Ovary (tissue), 10 donors: ENCODE measurements at places on chromosomes 16 and 17.

DNA sequence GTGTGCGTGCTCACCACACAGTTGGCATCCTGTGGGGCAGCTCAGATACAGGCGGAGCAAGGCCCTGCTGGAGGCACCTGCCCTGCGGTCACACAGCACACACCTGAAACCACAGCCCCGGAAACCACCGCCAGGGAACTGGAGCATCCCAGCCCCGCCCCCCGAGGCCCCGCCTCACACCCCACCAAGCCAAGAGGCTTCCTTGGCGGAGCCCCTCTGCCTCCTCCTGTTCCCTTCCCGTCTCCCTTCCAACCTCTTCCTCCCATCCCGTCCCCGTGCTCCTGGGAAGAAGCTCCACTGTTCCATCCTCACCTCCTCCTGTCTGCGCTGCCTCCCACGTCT is 205.5 kb downstream of the NTN1 start:
- no peaks in the 10 kb centered on the region for H3K36me3 ChIP-seq
- no peaks in the 10 kb centered on the region for H3K27me3 ChIP-seq
- no peak for DNase-seq
- H3K27ac ChIP-seq, result no peak overlapping the region

- no peak for DNase-seq
- H3K27me3 ChIP-seq, result no peaks in the 10 kb centered on the region
- H3K4me3 ChIP-seq, result no peak overlapping the region
- H3K36me3 ChIP-seq, result no peaks in the 10 kb centered on the region
- no peak overlapping the region for H3K27ac ChIP-seq
- H3K4me1 ChIP-seq, result no peaks in the 10 kb centered on the region
Measured at GRCh38 chr17:69492410-69493071, 78.0 kb downstream of the MAP2K6 start.

- no peak for DNase-seq
- H3K27ac ChIP-seq, result no peak overlapping the region
- H3K27me3 ChIP-seq, result no peaks in the 10 kb centered on the region
- no peak overlapping the region for H3K4me3 ChIP-seq
- H3K4me1 ChIP-seq, result no peaks in the 10 kb centered on the region
- no peaks in the 10 kb centered on the region for H3K36me3 ChIP-seq
Measured at GRCh38 chr17:58052407-58052806, 30.8 kb upstream of the DYNLL2 start.

GRCh38 chr17:51322390-51323029 is 62.2 kb downstream of the UTP18 start:
- no peaks in the 10 kb centered on the region for H3K4me1 ChIP-seq
- no peak overlapping the region for H3K4me3 ChIP-seq
- DNase-seq, result no peak
- H3K36me3 ChIP-seq, result no peaks in the 10 kb centered on the region
- no peak overlapping the region for H3K27ac ChIP-seq

DNA sequence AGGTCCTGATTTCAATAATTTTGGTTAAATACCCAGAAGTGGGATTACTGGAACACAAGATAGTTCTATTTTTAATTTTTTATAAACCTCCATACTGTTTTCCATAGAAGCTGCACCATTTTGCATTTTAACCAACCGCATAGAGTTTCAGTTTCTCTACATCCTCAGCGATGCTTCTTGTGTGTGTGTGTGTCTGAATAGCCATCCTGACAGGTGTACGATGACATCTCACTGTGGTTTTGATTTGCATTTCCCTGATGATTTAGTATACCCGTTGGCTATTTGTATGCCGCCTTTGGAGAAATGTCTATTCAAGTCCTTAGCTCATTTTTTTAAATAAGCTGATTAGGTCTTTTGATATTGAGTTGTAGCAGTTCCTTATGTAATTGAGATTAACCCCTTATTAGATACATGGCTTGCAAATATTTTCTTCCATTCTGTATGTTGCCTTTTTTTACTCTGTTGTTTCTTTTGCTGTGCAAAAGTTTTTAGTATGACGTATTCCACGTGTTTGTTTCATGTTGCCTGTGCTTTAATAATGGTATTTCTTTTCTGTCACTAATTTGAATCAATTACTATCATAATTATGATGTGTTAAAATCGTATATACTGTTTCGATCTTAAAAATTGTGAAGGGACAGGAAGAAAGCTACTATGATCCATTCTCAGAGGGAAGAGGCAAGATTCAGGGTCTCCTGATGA is 227.2 kb upstream of the MON1B start:
- H3K27me3 ChIP-seq, result no peaks in the 10 kb centered on the region
- no peak overlapping the region for H3K4me3 ChIP-seq
- no peaks in the 10 kb centered on the region for H3K36me3 ChIP-seq
- DNase-seq, result no peak
- H3K27ac ChIP-seq, result no peak overlapping the region

GRCh38 chr17:42773290-42774035 is at the start of gene VPS25:
Gene VPS25, plus strand, starts transcription at chr17:42773449. Its CDS starts 27 bp downstream, at chr17:42773476.
- H3K36me3 ChIP-seq, result no peaks in the 10 kb centered on the region
- H3K4me3 ChIP-seq, result peak within 1 kb of the TSS; percentile 80
- H3K27me3 ChIP-seq, result no peaks in the 10 kb centered on the region
- peak within 1 kb of the TSS; percentile 84 for H3K27ac ChIP-seq
- DNase-seq, result peak; percentile 83

DNA sequence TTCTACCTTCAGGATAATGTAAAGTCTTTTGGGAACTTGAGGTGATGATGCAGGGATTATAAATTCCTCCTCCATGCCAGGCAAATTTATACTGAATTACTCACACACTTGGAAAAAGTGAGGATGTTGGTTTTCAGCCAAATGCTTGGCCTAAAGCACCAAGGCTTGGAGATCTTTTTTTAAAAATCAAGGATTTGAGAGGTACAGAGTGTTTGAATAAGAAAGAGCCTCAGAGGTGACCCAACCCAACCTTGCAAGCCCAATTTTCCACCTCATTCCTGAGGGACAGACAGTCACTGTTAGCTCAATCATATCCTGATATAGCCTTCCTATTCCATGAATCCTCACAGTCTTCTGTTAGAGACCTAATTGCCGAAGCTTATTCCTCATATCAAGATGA is 14.0 kb downstream of the GRIN2A start:
- H3K27me3 ChIP-seq, result no peaks in the 10 kb centered on the region
- no peak overlapping the region for H3K4me3 ChIP-seq
- no peak for DNase-seq
- no peaks in the 10 kb centered on the region for H3K36me3 ChIP-seq

- peaks cover 2% of the 10 kb centered on the region for H3K4me1 ChIP-seq
- H3K4me3 ChIP-seq, result no peak overlapping the region
- no peak overlapping the region for H3K27ac ChIP-seq
- no peaks in the 10 kb centered on the region for H3K36me3 ChIP-seq
- DNase-seq, result no peak
Measured at GRCh38 chr17:75049057-75049456, 2.0 kb downstream of the KCTD2 start.

- H3K27me3 ChIP-seq, result no peaks in the 10 kb centered on the region
- H3K36me3 ChIP-seq, result no peaks in the 10 kb centered on the region
- no peak for DNase-seq
- H3K4me1 ChIP-seq, result no peaks in the 10 kb centered on the region
- H3K27ac ChIP-seq, result no peak overlapping the region
- H3K4me3 ChIP-seq, result no peak overlapping the region
Measured at GRCh38 chr16:68961778-68962402, 118.6 kb downstream of the TANGO6 start.

GRCh38 chr17:9309216-9309615 is 266.4 kb downstream of the STX8 start:
- H3K27ac ChIP-seq, result no peak overlapping the region
- no peak for DNase-seq
- H3K4me3 ChIP-seq, result no peak overlapping the region
- H3K27me3 ChIP-seq, result no peaks in the 10 kb centered on the region
- no peaks in the 10 kb centered on the region for H3K4me1 ChIP-seq
- H3K36me3 ChIP-seq, result no peaks in the 10 kb centered on the region

- H3K27ac ChIP-seq, result no peak overlapping the region
- H3K27me3 ChIP-seq, result no peaks in the 10 kb centered on the region
- no peak overlapping the region for H3K4me3 ChIP-seq
- H3K4me1 ChIP-seq, result no peaks in the 10 kb centered on the region
- no peaks in the 10 kb centered on the region for H3K36me3 ChIP-seq
- no peak for DNase-seq
Measured at GRCh38 chr16:83105279-83106077, 478.7 kb downstream of the CDH13 start.

GRCh38 chr17:33277436-33278100 is 15.5 kb downstream of the ASIC2 start:
- H3K27ac ChIP-seq, result no peak overlapping the region
- no peaks in the 10 kb centered on the region for H3K36me3 ChIP-seq
- no peak overlapping the region for H3K4me3 ChIP-seq
- H3K4me1 ChIP-seq, result no peaks in the 10 kb centered on the region
- no peak for DNase-seq

- no peaks in the 10 kb centered on the region for H3K27me3 ChIP-seq
- DNase-seq, result no peak
- H3K27ac ChIP-seq, result no peak overlapping the region
Measured at GRCh38 chr16:77330332-77331042, 104.3 kb downstream of the ADAMTS18 start.

DNA sequence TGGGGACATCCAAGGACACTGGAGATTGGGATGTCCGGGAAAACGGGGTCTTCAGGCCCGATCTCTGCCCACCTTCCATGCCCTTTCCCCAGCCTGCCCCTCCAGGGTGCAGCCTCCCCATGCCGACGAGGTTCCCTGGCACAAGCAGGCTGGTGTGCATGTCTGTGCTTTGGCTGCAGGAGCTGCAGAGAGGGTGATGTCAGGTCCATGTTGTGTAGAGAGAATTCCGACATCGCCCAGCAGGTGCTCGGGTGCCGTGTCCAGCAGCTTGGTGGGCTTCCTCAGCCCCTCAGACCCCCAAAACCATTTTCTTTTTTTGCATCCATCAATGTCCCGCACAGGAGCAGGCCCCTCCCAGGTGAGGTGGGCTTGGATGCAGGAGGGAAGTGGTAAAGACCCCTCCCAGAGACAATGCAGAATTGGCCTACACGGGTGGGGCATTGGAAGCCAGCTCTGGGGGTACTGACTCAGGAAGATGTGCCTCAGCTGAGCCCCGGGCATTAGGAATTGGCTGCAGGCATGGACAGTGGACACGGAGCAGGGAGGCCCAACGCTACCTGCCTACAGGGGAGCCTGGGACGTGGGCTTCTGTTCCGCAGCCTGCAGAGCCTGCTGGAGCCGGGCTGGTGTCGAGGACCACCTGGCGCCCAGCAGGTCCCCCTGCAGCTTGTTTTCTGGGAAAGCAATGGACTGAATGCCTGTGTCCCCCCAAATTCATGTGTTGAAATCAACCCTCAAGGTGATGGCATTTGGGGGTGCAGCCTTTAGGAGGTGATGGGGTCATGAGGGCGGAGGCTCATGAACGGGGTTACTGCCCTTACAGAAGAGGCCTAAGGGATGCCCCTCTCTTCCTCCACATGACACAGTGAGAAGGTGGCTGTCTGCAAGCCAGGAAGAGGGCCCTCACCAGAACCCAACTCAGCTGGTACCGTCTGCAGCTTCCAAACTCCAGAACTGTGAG is 97.5 kb downstream of the METRNL start:
- DNase-seq, result no peak
- no peaks in the 10 kb centered on the region for H3K27me3 ChIP-seq
- H3K27ac ChIP-seq, result no peak overlapping the region
- H3K4me3 ChIP-seq, result no peak overlapping the region
- peaks cover 3% of the 10 kb centered on the region for H3K4me1 ChIP-seq

- no peaks in the 10 kb centered on the region for H3K4me1 ChIP-seq
- H3K27me3 ChIP-seq, result no peaks in the 10 kb centered on the region
- H3K4me3 ChIP-seq, result no peak overlapping the region
- H3K36me3 ChIP-seq, result no peaks in the 10 kb centered on the region
- DNase-seq, result no peak
- no peak overlapping the region for H3K27ac ChIP-seq
Measured at GRCh38 chr17:2863204-2863603, 67.0 kb downstream of the RAP1GAP2 start.

GRCh38 chr17:49496183-49496866 is 1.2 kb downstream of the NGFR start:
- no peaks in the 10 kb centered on the region for H3K36me3 ChIP-seq
- peak; percentile 72 for DNase-seq
- H3K4me1 ChIP-seq, result peaks cover 20% of the 10 kb centered on the region

DNA sequence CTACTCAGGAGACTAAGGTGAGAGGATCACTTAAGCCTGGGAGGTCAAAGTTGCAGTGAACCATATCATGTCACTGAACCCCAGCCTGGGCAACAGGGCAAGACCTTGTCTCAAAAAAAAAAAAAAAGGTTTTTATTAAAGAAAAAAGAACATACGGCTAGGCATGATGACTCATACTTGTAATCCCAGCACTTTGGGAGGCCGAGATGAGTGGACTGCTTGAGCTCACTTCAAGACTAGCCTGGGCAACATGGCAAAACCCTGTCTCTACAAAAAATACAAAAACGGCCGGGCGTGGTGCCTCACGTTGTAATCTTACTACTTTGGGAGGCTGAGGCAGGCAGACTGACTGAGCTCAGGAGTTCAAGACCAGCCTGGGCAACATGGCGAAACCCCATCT is 38.4 kb downstream of the RANBP10 start:
- no peaks in the 10 kb centered on the region for H3K36me3 ChIP-seq
- DNase-seq, result no peak
- no peaks in the 10 kb centered on the region for H3K27me3 ChIP-seq
- peaks cover 1% of the 10 kb centered on the region for H3K4me1 ChIP-seq

GRCh38 chr16:4042581-4042980 is 73.7 kb downstream of the ADCY9 start:
- H3K27me3 ChIP-seq, result no peaks in the 10 kb centered on the region
- H3K27ac ChIP-seq, result no peak overlapping the region
- no peak overlapping the region for H3K4me3 ChIP-seq

DNA sequence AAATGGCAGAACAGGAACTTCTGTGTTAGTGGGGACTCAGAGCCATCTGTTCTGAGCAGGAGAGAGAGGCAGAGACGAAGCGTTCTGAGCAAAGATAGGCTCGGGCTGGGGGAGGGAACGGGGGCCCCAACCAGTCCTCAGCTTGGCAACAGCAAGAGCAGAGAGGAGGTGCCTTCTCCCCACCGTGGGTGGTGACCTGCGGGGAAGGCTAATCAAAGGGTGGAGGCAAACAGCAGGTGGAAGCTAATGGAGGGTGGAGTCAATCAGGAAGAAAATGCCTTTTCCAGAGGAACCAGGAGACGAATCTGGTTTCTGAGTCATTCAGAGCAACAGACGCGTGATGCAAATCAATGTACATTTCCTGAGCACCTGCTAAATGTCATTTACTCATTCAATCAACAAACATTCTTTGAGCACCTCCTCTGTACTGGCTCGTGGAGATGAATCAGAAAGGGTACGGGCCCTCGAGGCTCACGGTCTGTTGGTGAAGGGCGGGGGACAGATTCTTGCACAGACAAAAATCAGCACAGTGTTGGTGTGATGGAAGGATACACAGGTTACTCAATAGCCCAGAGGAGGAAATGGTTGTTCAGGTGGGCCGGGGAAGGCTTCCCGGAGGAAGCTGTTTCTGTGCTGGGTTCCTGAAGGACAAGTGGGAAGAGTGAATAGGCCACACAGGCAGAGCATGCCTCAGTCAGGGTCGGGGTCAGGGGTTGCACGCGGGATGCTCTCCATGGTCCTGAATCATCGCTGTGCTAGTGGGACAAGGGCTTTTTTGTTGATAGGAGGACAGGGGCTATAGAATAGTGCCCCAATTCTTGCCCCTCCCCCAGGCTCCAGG is 5.7 kb upstream of the SPNS2 start:
- no peaks in the 10 kb centered on the region for H3K36me3 ChIP-seq
- no peaks in the 10 kb centered on the region for H3K27me3 ChIP-seq
- no peak overlapping the region for H3K4me3 ChIP-seq
- peak; percentile 45 for DNase-seq
- no peak overlapping the region for H3K27ac ChIP-seq
- no peaks in the 10 kb centered on the region for H3K4me1 ChIP-seq
